ENCODE measurements at places on chromosomes 16 and 17.

DNA sequence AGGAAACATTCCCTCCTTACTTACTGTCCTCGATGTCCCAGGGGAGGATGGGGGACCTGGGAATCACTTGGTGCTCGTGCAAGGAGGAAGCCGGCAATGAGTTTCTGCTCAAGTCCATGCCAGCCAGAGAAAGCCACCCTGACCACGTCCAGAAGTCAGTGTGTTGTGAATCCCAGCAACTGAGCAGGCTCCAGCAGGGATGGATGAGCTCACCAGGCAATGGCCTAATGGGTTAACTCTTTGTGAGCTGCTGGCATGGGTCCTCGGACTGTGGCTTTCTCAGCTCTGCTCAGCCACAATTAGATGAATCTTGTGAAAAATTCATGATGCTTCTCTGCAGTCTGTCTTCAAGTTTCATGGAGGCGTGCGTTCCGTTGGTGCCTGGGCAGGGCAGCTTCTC lies at the start of gene PIRT:
TSS of gene PIRT (minus strand) at position 167 of the 400 bp plus-strand sequence. CDS start 12,442 bp downstream, outside the sequence.
- no peak for DNase-seq

- DNase-seq, result no peak
Measured at GRCh38 chr16:74735162-74735452, 34.4 kb upstream of the MLKL start.

DNA sequence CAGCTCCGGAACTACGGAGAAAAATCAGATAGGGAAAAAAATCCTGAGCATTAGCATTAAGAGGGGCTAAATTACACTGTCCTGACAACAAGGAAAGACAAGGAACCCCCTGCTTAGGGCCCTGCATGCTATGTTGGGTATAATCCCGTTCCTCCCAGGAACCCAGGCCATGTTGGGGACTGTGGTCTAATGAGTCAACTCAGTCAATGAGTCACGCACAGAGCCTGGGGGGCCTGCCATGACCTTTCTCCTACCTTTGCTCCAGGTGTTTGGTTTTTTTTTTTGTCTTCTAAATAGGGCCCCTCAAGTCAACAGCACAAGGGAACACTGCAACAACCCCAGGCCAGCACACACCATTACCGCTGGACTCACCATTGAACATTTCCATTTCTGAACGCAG lies 8.9 kb upstream of the ZNF200 start:
- no peak for DNase-seq

- DNase-seq, result no peak
Measured at GRCh38 chr17:62805234-62805633, 2.9 kb downstream of the MARCHF10 start.

GRCh38 chr16:64384636-64385035 lies 737.2 kb downstream of the CDH11 start:
- DNase-seq, result no peak

- no peak for DNase-seq
Measured at GRCh38 chr16:87921236-87921773, 15.0 kb downstream of the CA5A start.

DNA sequence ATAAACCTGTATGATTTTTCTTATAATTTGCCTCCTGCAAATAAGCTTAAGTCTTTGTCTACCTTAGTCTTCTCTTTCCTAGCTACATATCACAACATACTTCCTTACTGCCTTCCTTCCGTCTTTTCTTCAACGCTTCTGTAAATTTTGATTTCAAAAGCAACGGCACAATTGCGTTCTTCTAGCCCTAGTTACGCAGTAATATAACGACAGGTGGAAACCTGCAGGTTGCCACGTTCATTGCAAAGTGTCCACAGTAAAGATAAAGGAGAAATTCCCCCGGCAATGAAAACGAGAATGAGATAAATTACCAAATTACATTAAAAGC lies 546 bp upstream of the PSMD7 start:
- DNase-seq, result no peak

DNA sequence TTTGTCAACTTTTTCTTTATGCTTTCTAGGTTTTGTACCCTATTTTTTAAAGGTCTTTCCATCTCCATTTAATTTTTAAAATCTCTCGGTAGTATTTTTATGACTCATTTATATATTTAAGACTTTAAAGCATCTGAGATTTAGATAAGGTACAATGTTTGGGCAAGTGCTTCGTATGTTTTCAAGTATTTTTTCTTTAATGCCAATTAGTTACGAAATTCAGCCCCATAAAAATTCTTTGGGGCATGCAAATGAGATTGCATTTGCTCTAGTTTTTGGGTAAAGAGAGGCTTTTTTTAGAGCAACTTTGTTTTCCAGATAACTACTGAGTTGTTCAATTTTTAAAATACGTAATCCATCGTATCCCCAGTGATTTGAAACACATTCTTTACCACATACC lies 65.3 kb upstream of the CRHR1 start:
- no peak for DNase-seq

DNA sequence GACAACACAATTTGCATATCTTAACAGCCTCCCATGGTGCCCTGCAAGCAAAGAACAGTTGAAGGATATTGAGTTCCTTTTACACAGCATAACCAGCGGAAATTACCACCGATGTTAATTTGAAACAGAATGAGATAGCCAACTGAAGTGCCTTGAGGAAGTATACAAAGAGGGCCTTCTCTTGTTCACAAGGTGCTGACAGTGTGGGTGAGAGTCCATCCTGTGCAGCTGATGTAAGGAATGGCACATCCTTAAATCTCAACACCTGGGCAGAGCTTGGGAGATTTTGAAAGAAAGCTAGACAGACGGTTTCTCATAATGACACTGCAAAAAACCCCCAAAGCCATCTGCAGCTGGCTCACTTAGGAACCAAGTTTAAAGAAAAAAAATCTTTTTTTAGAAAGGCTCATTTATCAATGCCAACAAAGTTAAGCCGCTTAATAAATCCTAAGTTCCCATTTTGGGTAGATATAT lies 818.6 kb downstream of the KCNJ2 start:
- no peak for DNase-seq
